ENCODE measurements at places on chromosomes 16 and 17.

- DNase-seq, result no peak
Observed at GRCh38 chr16:10923146-10923649, 19.1 kb downstream of the DEXI start.

DNA sequence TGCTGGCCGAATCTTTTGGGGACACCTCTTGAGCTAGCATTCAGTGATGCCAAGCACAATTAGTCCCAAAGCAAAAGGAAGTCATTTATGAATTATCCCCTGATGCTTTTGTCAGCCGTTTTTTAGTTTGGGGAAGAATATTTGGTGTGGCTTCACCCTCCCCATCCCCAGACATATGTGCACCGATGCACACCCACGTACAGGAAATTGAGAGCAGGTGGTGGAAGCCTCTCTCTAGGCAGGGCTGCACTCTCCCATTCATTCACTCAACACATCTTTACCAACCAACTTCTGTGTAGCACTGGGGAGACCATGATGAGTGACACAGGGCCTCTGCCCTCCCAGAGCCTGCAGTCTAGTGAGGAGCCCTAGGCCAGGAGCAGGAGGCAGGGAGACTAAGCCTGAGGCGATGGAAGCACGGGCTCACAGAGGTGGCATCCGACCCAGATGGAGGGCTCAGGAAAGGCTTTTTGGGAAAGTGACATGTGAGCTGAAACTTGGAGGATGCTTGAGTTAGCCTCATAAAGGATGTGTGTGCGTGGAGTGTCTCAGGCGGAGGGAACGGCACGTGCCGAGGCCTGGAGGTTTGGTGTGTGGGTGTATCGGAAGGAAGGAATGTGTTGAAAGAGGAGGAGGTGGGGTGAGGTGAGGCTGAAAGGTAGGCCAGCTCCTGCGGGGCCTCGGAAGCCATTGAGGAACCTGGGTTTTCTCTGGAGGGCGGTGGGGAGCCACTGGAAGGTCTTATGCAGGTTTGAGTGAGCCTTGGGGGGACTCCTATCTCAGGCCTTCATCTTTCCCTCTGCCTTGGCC lies 43.8 kb downstream of the PSME3IP1 start:
- no peak for DNase-seq

DNA sequence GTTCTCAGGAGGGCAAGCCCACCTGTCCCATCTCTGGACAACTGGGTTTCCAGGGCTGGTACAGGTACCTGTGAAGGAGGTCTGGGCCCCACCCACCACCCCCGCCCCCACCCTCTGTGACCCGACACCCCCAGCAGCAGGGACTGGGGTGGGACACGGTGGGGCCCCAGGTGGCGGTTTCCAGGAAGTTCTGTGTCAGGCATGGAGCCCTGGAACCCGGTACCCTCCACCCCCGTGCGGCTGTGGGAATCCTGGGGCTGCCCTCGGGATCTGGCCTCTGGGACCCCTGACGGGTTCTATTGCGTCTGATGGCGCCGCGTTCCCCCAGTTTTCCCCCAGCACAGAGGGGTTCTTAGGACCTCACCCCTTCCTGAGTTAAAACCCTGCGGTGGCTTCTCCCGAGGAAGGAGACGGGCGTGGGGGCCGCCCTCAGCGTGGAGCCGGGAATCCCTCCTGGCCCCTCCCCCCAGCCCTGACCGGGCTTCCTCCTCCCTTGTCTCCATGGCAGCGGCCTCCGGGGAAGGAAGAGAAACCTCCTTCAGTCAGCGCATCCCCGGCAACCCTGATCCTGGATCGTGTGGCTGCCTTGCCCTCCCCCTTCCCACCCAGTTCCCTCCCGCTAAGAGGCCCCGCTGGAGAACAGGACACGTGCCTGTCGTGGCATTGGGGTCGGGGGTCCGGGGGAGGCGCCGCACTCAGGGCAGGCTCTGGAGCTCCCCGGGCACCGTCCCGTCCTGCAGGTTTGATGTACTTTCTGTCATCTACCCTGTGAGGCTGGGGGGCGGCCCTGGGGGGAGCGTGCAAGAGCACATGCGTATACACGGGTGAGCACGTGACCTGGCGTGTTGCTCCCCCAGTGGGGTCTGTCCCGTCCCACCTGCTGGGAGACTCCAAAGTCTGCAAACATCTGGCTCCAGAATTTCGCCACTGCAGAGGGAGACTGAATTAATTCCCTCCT lies 30.3 kb downstream of the CACNA1H start:
- peak; percentile 6 for DNase-seq

GRCh38 chr17:56661906-56662305 lies 68.4 kb downstream of the NOG start:
- no peak for DNase-seq

- DNase-seq, result no peak
Observed at GRCh38 chr17:38511150-38512108, 83.2 kb downstream of the ARHGAP23 start.

- no peak for DNase-seq
Observed at GRCh38 chr16:25198021-25198420, 18.7 kb upstream of the AQP8 start.

GRCh38 chr17:77359236-77359635 lies 218.5 kb downstream of the SEC14L1 start:
- no peak for DNase-seq

DNA sequence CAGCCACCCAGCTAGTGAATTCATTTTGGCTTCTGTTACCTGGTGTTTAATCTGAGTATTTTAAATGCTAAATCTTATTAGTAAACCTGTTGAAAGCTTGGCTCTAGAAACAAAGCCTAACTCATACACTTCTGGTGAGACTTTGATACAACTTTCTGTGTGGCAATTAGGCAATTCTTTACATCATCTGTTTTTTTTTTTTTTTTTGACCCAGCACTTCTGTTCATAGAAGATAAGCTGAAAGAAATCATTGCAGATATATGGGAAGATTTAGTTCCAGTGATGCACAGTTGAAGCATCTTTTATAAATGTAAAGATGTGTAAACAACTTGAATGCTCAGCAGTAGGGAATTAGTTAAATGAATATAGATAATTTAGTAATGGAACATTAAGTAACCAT lies 21.7 kb upstream of the ABCC11 start:
- no peak for DNase-seq

All from NCI-H524 treated with DMSO at 0.1 percent for 48 hours (cell line).